H7 (cell line): ENCODE measurements at places on chromosomes 7 and 10.

DNA sequence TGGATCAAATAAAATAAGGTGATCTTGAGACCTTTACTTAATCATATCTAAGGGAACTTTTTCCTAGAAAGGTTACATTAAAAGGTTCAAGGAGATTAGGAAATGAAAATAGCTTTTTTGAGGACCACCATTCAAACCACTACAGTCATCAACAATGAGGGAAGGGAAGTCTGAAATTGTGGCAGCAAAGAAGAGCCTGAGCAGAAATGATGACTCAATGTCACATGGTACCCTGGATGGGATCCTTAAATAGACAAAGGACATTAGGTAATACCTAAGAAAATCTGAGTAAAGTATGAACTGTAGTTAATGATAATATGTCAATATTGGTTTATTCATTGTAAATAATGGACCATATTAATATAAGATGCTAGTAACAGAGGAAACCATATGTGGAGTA, 236.0 kb downstream of the SEMA3D start:
- DNase-seq: no peak

- DNase-seq: peak; percentile 7
Measured at GRCh38 chr10:28179006-28179742, 123.7 kb downstream of the MPP7 start.

DNA sequence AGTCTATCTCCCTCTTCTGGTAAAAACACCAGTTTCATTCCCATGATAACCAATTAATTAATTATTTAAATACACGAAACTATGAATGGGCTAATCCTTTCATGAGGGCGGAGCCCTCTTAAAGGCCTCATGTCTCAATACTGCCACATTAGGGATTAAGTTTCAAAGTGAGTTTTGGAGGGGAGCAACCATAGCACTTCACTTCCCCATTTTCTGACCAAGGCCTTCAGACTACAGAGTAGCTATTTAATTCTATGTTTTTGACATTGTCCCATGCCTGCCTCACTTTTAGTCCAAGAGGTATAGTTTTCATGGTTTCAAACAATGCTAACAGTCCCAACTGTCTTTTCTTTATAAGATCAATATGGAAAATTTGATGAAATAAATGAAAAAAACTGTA, 618.6 kb downstream of the ZWINT start:
- no peak for DNase-seq

- no peak for DNase-seq
Measured at GRCh38 chr7:116726149-116726548, 54.2 kb downstream of the MET start.

DNA sequence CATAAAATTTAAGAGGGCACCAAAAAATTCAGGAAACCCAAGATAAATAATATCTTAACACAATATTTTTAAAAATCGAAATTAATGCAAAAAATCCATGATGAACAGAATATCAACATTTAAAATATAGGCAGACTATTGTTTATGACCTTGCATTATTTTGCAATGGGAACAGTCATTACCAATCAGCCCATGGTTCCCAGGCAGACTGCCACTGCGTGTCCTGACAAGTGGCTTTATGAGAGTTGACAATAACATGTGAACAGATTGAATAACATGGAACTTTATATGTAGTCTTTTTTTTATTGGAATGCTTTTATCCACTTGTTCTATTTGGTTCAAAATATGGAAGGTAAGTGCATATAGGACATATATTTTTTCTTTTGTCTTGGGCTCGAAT, 3.1 kb upstream of the AVPI1 start:
- no peak for DNase-seq

DNA sequence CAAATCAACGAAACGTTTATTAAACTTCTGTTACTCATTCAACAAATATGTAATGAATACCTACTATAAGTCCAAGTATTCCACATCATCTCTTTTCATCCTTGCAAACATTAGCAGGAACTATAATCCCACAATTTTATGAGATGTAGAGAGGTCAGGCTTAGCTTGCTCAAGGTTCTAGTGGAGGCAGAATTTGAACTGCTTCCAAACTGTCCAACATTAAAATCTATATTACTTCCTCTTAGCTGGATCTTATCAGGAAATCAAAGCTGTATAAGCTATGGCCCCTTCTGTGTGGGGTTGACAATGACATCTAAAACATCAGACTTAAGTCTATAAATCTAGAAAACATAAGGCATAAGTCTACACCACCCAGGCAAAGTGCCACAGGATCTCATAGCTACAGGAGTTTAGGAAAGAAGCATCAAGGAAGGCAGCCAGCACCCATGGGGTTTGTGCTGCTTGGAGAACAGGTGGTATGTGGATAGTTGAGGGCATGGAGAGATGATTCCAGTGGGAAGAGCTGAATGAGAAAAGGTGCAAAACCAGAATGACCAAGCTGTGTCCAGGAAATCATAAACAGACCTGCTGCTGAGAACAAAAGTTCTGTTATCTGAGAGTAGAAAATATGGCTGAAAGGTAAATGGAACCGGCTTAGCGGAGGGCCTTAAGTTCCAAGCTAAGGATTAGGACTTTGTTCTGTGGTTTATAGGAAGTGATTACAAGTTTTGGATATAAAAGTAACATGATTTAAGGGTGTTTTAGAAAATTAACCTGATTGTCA, 34.5 kb downstream of the PAPSS2 start:
- no peak for DNase-seq

DNA sequence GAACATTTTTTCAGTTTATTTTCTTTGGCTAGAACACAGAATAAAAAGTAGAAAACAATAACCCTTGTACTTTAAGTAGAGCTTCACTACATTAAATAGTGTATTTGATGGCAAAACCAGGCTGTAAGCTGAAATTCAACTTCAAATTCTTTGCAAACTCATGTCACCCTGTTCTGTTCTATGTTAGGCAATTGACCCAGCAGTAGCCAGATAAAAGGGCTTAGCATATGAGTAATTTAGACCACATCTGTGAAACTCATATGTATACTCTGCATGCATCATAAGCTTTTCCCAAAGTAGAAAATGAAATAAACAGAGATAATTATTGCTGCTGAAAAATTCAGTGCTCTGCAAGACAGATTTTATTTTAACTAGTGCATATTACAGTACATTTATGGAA, 150.2 kb downstream of the GNAI1 start:
- no peak for DNase-seq

DNA sequence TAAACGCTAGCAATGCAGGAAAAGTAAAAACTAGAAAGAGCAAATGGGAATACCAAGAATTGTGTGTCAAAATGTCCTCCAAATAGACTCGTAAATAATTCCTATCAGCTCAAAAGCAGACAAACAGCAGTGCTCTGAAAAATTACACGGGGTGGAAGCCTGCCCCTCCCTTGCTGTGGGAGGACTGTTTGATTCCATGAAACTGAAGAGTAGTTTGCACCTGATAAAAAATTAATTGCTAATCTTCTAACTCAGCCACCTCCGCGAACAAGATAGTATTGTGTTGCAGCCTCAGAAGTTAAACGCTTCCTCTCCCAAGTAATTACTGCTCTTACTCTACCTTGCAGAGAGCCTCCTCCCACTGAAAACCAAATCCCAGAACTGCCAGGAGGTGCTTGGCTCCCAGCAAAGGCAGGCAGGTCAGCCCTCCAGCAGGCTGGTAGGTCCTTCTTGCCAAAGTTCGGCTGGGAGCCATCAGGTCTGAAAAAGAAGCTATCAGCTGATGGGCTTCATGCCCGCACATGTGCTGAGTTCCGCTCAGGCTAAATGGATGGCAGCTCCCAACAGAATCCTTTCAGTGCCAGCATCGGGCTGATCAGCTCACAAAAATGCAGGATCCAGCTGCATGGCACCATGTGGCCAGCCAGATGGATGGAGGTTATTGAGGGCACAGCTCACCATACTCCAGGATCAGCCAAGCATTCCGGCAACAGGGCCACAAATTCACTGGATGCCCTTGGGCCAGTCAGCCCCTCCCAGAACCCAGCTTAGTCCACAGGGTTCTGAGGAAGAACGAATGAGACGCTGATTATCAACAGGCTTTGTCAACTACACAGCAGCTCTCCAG, 37.1 kb downstream of the MAD1L1 start:
- no peak for DNase-seq

DNA sequence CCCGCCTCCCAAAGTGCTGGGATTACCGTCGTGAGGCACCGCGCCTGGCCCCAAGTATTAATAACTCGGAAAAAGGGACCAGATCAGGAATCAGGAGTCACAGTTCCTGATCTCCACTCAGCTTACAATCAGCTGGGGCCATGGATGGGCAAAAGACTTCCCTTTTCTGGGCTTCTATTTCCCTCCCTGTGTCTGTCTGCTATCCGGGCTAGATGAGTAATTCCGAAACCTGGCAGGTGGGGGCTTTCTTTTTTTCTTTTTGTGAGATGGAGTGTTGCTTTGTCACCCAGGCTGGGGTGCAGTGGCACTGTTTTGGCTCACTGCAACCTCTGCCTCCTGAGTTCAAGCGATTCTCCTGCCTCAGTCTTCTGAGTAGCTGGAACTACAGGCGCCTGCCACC, 11.6 kb downstream of the RPS24 start:
- DNase-seq: no peak

DNA sequence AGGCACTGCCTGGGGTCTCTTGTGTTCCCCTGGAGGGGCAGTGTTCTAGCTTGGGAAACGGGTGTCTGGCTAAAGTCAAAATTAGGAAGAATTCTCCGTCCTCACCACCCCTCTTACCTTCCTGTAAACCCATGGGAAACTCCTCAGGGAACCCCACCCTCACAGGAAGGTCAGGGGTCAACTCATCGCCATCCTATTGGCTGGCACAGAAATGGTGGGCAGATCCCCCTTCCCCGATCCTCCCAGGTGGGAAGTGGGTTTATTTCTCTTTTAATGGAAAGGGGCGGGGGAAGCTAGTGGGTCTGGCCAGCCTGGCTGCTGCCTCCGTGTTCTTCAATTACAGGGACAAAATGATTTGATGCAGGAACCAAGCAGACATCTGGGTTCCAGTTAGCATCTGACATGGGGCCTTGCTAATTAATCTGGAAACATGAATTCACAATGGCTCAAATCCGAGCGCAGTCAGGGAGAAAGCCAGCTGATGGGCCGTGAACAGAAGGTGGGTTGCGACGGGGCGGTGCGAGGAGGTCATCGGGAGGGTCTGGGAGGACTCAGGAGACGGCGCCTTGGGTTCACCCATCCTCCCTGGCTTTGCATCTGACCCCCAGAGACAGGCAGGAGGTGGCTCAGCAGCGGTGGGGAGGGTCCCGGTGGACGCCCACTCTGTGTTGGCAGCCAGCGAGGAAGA, 66.6 kb downstream of the SLIT1 start:
- peak; percentile 64 for DNase-seq

- DNase-seq: no peak
Measured at GRCh38 chr7:90551036-90551435, 45.1 kb upstream of the CDK14 start.

- DNase-seq: no peak
Measured at GRCh38 chr7:1022801-1023465, 21.4 kb upstream of the GPR146 start.

DNA sequence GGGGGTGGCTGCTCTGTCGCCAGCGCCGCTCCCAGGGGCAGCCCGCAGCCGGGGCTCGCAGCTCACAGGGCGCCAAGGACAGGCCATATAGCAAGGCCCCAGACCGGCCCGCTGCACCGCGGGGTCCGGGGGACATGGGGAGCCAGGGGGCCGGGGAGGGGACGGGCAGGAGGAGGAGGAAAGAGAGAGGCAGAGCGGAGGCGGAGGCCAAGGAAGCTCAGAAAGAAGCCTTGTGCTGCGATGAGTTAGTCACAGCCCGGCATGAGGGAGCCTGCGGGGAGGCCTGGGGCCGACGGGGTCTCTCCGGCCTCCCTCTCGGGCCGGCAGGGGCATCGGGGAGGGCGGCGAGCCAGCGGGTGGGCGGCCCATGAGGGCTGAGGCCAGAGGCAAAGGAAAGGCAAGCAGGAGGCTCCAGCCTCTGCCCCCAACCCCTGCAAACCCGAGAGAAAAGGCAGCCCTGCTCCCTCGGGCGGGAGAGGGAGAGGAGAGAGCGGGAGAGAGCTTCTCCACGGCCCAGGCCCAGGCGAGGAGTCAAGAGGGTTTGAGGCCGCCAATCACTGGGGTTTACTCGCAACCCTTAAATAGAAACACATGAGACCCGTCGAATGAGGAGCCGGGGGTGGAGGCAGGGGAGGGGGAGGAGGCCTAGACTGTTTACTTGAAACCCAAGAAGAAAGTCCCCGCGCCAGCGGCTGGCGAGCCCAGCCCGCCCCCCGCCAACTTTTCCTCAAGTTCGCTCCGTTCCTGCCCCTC, 167.9 kb downstream of the NEURL1 start:
- peak; percentile 96 for DNase-seq
